ENCODE measurements at places on chromosomes 7 and 10.

DNA sequence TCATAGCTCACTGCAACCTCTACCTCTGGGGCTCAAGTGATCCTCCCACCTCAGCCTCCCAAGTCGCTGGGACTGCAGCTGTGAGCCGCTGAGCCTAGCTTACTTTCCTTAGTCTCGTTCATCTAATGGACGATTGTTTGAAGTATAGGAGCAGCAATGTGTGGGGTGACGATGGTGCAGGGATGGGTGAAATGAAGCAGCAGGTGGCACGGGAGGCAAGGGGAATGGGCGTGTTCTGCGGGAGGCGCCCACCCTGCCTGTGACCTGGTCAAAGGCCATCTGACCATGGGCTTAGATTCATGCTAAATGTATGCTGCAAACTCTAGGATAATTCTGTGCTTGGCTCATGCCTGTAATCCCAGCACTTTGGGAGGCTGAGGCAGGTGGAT is 210.7 kb downstream of the MAD1L1 start:
- no peak for DNase-seq

DNA sequence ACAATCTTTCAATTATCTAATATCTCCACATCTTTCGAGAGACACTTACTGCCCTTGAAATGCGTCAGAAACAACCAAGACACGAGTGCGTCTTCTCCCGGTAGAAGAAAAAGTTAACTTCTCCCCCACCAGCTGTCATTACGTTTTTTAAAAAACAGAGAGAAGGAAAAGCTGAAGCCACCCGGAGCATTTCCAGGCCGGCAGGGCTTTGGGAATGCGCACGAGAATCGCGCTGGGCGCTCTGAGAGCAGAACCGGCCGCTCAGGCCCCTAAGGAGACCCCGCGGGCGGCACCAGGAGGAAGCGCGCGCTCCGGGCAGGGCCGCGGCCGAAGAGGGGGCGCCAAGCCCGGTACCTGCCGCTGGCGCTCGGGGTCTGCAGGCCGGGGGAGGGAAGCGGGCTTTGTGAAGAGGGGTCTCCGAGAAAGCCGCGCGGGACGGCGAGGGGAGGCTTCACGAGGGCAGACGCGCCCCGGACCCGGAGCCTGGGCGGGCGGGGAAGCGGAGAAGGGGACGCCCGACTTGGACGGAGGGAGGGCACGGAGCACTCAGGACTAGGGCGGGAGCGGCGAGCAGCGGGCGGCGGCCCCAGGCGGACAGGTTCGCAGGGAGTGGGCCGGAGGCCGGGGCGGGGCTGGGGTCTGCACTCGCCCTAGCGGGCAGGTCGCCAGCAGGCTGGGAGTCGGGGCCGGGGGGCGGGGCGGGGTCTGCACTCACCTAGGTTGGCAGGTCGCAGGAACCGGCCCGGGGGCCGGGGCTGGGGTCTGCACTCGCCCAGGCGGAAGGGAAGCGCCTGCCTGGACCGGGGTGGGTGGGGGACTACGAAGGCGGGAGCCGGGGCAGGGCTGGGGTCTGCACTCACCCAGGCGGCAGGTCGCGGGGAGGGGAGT is 932 bp downstream of the ESYT2 start:
- DNase-seq: no peak

- DNase-seq: no peak
Measured at GRCh38 chr10:10213237-10213636, 804.4 kb upstream of the CELF2 start.

- no peak for DNase-seq
Measured at GRCh38 chr10:49139846-49140195, 6.0 kb upstream of the FAM170B start.

- no peak for DNase-seq
Measured at GRCh38 chr7:137404660-137405317, 61.3 kb upstream of the PTN start.

- no peak for DNase-seq
Measured at GRCh38 chr10:47424231-47424630, 40.1 kb upstream of the ZNF488 start.

DNA sequence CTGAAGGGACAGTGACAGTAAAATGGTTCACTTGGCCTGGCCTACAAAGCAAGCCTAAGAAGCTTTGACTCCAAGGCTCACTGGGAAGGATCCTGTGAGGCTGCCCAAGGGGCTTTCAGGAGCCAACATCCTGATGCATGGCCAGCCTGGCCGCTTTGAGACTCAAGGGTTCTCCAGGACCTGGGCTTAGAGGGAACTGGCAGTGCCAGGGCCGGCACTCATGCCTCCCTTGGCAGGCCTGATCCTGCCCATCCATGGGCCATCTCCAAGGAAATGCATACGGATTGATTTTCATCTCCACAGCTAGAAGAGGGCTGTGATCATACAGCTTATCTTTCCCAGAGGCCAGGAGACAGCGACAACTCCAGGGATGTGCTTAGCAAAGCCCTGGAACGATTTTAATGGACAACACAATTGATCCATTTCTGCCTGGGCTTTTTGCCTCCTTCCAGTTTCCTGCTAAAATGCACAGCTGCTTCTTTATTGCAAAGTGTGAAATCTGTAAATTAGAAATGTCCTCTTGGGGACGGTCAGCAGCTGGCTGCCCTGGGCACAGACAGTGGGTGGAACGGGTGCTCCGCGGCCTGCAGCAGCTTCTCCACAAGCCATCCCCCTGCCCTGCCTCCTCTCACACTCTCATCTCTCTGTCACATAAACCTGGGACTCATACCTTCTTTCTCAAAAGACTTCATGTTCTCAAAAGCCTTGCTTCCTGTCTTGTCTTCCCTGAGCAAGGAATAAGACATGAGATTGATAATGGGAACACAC is 288.5 kb downstream of the GRID1 start:
- DNase-seq: no peak

Measured in stimulated activated CD8-positive, alpha-beta memory T cell treated with anti-CD3 and anti-CD28 coated beads, Interleukin-7, amount 100 ng/mL, for 4 hours (primary cell).